ENCODE measurements at places on chromosomes 1 and 21.

GRCh38 chr1:4005431-4005830, 105.4 kb upstream of the C1orf174 start:
- no peak for DNase-seq

DNA sequence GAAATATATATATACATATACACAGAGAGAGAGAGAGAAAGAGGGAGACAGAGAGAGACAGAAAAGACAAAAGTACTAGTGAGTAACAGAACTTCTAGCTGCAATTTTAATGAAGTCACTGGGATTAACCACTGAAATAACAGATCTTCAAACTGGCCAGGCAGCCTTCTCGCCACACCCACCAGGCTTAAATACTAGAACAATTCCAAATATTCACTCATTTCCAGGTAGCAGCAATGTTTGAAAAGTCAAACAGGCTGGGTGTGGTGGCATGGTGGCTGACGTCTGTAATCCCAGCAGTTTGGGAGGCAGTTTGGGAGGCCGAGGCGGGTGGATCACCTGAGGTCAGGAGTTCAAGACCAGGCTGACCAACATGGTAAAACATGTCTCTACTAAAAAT, 5.2 kb downstream of the PRDX1 start:
- no peak for DNase-seq

- DNase-seq: no peak
Observed at GRCh38 chr1:61425040-61425439, 299.9 kb downstream of the TM2D1 start.

DNA sequence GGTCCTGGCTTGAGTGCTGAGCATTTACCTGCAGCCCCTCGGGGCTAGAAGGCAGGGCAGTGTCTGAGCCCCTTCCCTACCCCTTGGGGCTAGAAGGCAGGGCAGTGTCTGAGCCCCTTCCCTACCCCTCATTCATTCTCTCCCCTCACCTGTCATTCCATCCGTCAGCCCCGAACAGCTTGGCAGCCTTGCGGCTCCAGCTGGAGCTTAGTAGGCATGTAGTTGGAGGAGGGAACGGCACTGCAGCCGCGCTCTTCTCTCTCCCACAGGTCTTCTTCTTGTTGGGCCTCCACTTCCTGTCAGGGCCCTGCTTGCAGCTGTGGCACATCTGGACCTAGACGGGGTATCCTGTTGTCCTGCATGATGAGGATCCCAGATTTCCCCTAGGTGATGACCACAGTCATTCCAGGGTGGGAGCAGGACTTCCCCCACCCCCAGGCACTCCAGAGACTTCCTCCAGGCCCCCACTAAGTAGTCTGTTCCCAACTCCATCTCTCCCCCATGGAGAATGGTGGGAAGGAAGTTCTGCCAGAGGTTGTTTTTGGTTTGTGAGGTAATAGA, 22.2 kb downstream of the MAPKAPK2 start:
- DNase-seq: no peak

DNA sequence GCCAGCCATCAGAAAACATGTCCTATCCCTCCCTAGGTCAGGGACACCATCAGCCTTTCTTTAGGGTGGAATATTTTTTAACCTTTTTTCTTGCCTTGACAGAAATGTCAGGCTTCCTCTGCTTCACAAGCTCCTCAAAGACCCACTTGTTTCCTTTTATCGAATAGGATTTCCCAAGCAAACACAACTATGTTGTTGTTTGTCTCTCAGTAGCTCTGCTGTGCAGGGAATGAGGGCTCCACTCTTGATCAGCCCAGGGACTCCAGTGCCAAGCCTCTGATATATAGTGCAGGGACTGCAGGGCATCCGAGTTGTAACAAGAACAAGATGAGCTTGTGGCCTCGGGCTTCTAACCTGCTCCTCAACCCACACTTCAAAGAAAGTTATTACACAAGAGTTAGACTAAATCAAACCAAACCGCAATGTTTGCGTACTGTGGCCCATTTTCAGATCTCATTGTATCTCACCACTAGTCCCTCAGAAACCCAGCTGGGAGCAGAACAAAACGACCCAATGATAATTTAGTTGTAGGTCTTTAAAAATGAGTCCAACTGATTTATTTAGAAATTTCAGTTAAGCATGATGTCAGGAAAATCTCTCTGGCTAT, 108.1 kb downstream of the ATG4C start:
- no peak for DNase-seq
